ENCODE measurements at places on chromosomes 7 and 10. TPM values are rescaled to one million over a fixed set of nuclear protein-coding genes. Genes with fewer than 3 reads are reported as not detected.

- no peak for DNase-seq
These were observed 62.7 kb downstream of the TNRC18 start for GRCh38 chr7:5360971-5361370.

The TRIM50 gene
- total RNA-seq: not detected

DNA sequence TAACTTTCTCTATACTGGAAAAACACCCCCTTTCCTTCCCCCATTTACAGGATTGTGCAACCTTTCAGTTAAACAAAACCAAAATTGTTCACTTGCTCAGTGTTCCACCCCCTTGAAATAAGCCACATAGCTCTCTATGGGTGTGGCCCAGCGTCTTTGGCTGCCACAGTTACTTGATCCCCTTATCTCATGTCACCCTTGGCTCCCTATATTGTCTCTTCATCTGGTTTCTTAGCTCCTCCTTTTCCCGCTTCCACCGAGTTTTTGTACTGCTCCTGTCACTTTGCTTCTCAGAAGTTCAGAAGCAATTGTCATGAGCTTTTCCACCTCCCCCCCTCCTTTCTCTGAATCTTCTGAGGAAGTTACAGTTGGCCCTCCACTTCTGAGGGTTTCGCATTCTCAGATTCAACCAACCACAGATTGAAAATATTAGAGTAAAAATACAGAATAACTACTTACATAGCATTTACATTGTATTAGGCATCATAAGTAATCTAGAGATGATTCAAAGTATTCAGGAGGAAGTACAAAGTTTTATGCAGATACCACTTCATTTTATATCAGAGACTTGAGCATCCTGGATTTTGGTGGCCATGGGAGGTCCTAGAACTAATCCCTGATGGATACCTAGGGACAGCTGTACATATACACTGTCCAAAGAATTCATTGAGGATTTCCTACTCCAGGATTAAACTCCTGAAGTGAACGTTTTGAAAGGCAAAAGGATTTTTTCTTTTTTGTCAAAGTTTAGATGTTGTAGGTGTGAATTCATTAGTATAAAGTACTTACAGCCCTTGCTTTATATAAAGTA, 60.4 kb downstream of the ADD3 start:
- DNase-seq: no peak

- no peak for DNase-seq
These were observed 135.4 kb upstream of the KMT2E start for GRCh38 chr7:104878577-104878976.

DNA sequence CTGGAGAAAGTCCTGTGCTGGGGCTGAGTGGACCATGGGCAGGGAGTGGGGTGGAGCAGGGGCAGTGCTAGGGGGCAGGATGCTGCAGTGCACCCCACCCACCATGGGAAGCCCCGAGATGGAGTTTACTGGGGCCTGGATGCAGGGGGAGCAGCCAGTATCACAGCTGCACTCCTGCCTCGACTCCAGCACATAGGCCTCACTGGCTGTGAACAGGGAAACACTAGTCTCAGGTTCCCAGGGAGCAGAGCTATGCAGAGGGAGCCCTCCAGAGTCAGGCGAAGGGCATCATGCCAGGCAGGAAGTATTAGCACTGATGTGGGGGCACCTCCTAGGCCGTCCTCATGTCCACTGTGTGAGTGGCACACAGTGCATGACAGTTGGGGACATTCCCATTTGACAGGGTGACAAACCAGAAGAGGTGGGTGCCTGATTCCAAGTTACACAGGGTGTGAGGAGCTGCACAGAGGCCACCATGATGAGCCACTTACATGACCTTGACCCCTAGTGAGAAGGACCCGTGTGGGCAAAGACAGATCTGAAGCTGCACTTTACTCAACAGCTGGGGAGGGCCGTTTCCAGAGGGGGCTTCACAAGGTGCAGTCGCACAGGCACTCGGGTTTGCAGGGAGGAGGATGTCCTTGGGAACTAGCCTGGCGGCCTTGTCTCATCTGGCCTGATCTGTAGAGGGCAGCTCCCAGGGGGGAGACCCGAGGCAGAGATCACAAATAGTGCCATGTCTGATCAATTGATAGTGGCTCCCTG, 69.9 kb upstream of the LRRC4 start:
- DNase-seq: no peak

The MMD2 gene
- total RNA-seq: not detected

The CALCR gene
- total RNA-seq: 3.0 TPM

DNA sequence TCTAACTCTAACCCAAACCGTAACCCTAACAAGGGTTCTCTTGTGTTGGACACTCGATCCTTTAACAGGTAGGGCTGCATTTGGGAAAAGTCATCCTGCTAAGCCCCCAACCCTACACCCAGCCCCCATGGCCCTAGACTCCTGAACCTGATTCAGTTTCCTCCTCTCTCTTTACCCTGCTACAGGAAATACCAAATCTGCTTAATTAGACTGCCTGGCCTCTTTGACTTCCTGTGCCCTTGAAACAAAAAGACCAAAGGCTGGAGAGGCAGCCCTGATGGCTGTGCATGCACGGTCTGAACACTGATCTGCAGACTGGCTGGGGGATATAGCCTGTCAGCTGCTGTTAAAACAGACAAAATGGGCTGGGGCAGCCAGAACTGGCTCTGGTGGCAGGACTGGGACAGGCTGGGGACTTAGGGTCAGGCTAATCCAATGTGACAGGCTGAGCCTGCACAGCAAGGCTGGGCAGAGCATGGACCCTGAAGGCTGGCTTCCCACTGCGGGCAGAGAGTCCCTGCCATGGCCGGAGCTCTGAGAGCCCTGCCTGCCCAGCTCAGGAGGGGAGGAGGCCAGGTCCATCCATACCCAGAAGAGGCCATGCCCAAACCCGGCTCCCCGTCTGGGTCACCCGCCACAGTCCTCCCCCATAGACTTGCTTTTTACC, 51.0 kb upstream of the MSMB start:
- DNase-seq: no peak

DNA sequence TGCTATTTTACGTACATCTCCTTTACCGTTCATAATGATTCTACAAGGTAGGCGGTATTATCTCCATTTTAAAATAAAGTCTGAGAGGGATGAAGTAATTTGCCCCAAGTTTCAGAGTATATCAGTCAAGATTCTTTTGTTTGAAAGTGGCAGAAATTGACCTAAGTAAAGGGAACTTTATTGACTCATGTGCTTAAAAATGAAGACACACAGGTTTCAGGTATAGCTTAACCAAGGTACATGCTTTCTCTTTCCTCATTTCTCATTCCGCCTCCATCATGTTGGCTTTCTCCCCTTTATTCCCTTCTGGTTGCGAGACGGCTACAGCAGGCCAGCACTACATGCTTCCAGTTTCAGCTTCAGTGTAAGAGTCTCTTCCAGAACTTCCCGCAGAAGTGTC, 77.5 kb downstream of the NOC3L start:
- no peak for DNase-seq

The NSUN5 gene
- 55.8 TPM for total RNA-seq

The HYAL4 gene
- total RNA-seq: not detected

DNA sequence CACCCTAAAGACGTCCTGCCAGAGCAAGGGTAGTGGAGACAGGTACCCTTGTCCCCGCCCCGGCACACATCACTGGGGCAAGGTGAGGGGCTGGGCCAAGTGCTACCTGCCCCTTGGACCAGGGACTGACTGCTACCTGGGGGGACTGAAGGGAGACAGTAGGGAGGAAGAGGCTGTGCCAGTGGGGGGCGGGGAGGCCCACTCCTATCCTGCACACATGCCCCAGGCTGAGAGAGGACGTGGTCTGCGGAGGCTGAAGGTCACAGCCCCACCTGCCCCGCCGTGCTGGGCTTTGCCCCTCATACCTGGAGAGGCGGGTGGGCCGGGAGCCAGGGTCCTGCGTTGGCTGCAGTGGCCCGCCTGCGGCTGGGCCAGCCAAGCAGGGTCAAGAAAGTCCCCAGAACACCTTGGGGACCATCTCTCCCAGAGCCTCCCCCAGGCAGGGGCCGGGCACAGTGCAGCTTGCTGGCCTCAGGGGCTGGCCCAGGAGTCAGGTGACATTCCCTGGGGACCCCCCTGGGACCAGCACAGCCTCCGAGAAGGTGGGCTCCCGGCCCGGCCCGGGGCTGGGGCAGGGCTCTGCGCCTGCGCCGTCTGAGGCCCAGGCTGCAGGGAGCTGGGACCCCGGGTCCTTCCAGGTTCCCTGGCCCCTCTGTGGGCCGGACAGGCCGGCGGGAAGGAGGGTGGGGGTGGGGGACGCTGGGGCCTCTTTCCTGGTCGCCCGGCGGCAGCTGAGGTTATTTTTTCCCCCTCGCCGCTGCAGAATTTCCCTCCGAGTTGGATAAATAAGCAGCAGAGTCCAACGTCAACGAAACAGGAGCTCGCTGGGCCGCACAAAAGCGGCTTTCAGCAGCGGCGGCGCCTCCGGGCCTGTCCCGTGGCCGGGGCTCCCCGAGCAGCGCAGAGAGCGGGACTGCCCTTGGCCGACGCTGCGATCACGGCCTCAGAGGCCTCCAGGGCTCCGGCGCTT, 9.8 kb upstream of the FZD9 start:
- DNase-seq: no peak

DNA sequence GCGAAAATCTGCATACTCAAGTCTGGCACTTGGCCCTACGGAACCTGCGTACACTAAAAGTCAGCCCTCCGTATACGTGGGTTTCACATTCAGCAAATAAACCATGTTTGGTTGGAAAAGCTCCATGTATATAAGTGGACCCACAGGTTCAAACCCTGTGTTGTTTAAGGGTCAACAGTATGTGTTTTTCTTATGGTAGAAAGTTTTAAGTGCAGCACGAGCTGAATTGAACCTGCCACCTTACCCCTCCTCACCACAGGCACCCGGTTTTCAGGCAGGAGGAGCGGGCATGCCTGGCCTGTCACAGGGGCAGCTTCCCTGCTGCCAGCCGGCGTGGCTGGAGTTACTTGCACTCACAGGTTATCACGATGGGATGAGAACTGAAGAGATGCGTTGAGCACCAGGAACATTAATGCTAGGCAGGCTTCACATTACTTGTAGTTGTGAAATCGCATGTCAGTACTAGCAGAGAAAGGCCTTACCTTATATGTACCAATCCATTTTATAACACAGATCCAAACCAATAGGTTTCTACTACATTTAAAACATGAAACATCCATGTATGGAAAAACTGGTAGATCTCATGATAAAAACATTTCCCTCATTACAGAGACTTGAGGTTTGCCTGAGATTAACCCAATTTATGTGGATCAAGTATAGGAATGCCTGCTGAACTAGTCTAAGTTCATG, 12.9 kb downstream of the INSIG1 start:
- DNase-seq: no peak
